Suppressor macrophage (primary cell): ENCODE measurements at places on chromosomes 5 and 9.

DNA sequence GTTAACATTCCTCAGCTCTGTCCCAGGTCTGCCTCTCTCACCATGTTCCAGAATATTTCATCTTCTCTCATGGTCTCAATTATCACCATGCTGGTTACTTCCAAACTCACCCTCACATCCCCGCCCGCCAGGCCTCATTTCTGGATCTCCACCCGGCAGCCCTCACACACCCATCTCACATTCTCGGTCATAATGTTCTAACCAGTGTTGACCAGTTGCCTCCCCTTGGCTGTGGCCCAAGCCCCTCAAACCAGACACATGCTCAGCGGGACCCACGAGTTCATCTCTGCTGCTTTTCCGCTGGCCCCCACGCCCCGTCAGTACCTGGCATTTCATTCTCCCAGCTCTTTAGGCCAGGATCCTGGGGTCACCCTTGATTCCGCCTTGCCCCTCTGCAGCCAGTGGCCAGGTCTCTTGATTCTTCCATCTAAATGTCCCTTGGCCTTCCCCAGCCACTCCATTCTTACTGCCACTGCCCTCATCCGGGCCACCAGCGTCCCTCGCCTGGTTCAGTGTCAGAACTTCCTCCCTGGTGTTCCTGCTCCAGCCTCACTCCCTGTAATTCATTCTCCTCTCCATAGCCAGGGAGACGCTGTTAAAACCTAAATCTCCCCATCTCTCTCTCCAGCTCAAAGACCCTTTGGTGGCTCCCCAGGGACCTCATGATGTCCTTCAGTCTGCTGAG lies 141.7 kb downstream of the MVB12B start:
- peak; percentile 39 for DNase-seq

GRCh38 chr5:84436866-84437265 lies 52.2 kb upstream of the EDIL3 start:
- DNase-seq: no peak

- DNase-seq: no peak
Measured at GRCh38 chr5:43401827-43402226, 10.4 kb downstream of the CCL28 start.

DNA sequence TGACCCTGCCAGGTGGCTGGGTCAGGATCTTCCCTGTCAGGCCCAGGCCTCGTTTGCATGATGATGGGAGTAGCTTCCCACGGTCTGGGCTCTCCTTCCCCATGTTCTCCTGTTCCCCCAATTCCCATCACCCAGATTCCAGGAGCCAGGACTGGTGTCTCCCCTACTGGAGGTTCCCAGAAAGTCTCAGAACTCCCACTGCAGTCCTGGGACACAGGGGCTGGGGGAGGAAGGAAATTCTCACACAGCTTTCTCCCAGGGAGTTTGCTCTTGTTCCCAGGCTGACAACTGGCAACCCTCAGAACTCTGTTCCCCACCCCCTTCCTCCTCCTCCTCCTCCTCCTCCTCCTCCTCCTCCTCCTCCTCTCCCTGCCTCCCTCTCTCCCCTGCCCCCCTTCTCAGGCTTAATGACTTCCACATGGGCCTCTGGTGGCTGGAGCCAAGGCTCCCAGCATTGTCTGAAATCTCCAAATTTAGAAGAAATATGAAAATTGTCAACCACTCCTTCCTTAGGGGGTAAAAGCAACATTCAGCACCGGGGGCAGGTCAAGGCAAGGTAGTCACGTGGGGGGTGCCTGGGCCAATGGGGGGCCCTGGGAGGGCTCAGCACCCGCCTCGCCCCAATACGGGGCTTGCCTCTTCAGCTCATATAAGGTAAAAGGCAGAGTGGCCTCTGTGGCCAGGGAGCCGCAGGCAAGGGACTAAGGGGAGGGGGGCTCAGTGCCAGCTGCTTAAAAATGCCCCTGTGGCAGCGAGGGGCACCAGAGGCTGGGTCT lies 27.3 kb upstream of the IL17B start:
- DNase-seq: no peak

- DNase-seq: peak; percentile 44
Measured at GRCh38 chr5:80569961-80570786, at the start of gene ANKRD34B. Gene ANKRD34B, minus strand, starts transcription at chr5:80570280. Its CDS starts 10,261 bp downstream, at chr5:80560019.

GRCh38 chr5:73694089-73694488 lies 68.1 kb downstream of the ARHGEF28 start:
- peak; percentile 11 for DNase-seq

GRCh38 chr9:32136700-32137339 lies 247.6 kb upstream of the ACO1 start:
- DNase-seq: no peak

- DNase-seq: no peak
Measured at GRCh38 chr5:118653183-118653582, 335.2 kb downstream of the DTWD2 start.

DNA sequence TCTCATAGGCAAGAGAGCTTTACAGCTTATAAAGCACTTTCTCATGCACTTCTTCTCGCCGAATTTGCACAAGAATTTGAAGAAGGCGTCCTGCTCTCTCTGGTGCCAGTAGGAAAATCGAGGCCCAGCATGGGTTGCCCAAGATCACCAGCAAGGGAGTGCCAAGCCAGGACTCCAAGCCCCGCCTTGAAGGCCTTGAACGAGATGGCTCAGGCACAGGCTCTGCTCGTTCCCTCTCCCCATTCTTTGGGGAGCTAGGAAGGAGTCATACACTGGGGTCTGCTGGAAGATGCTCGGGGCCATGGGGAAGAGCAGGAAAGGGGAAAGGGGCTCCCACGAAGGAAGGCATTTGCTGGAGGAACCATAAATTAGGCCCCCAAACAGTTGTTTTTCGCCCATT lies 46.7 kb downstream of the PAX5 start:
- DNase-seq: no peak

DNA sequence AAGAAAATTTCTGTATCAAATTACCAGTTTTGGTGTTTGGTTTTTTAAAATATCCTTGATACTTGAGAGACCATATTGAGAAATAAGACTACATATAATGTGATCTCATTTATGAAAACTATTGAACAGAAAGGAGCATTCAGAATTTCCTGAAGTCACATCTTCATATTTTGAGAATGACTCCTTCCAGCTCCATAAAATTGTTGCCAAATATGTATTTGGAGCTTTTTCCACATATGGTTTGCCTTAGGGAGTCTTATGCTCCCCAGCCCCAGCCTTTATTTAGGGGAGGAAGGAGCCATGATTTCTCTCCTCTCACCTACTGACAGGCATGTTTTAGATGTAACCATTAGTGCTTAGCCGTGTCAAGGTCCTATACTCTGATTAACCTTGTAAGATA lies 51.1 kb downstream of the GCNT1 start:
- no peak for DNase-seq

GRCh38 chr9:110443866-110444220 lies 106.2 kb upstream of the TXNDC8 start:
- DNase-seq: no peak

DNA sequence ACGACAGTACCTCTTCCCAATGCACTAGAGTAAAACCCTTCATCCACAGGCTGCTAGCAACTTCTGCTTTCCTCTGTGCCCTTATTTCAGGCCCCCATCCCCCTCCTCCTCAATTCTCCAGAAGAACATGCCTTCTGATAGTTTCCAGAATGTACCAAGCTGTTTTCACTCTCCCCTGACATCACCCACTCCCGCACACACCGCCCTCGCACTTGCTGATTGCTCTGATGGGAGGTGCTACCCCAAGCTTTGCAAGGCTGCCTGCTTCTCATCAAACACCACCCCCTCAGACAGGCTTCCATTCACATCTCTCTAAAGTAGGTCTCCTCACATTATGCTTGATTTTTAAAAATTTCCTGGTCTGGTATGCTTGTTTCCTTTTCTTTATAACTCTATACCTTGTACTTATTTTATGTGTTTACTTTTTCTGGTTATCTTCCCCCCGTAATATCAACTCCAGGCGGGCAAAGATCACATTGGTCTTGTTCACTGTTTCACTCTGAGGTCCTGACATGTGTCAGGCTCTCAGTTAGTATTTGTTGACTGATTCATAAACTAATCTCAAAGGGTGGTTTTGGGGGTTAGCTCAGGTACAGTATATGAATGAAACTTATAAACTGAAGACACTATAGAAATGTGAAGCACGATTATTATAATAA lies 91.0 kb upstream of the C9orf72 start:
- DNase-seq: peak; percentile 58

GRCh38 chr5:134534726-134535110 lies 9.2 kb downstream of the JADE2 start:
- no peak for DNase-seq

- DNase-seq: no peak
Measured at GRCh38 chr9:8268881-8269280, 469.3 kb upstream of the DMAC1 start.

DNA sequence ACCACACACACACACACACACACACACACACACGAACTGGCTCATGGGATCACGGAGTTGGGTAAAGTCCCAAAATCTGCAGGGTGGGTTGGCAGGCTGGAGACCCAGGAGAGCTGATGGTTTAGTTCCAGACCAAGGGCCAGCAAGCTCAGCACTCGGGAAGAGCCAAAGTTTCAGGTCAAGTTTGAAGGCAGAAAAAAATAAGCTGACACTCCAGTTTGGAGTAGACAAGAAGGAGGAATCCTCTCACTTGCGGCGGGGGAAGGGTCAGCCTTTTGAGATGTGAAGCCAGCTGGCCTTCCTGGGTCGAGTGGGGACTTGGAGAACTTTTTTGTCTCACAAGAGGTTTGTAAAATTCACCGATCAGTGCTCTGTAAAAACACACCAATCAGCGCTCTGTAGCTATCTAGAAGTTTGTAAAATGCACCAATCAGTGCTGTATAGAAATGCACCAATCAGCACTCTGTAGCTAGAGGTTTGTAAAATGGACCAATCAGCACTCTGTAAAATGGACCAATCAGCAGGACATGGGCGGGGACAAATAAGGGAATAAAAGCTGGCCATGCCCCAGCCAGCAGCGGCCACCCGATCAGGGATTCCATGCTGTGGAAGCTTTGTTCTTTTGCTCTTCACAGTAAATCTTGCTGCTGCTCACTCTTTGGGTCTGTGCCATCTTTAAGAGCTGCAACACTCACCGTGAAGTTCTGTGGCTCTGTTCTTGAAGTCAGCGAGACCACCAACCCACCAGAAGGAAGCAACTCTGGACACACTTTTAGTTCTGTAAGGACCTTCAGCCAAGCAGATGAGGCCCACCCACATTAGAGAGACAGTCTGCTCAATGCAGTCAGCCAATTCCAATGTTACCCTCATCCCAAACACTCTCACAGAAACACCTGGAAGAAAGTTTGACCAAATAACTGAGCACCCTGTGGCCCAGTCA lies 37.8 kb upstream of the UNC5A start:
- no peak for DNase-seq

- DNase-seq: peak; percentile 87
Measured at GRCh38 chr5:1494780-1495524, 28.8 kb downstream of the LPCAT1 start.

DNA sequence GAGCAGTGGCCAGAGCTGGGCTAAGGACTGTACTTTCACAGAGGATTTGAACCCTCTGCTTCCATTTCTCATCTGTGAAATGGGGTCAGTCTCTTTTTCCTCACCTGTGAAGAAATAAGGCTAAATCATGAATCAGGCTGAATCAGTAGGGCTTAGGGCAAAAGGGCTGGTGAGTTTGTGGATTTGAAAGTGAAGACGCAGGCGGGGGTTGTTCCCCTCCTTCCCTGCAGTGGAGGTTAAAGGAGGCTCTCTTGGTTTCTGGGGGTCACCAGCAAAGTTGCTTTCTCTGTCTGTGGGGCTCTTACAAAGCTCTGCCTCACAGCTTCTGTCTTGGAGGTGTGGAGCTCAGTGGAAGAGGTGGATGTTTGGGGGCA lies 17.6 kb upstream of the NDST1 start:
- DNase-seq: no peak

GRCh38 chr9:111910428-111910827 lies 13.8 kb downstream of the UGCG start:
- DNase-seq: no peak

DNA sequence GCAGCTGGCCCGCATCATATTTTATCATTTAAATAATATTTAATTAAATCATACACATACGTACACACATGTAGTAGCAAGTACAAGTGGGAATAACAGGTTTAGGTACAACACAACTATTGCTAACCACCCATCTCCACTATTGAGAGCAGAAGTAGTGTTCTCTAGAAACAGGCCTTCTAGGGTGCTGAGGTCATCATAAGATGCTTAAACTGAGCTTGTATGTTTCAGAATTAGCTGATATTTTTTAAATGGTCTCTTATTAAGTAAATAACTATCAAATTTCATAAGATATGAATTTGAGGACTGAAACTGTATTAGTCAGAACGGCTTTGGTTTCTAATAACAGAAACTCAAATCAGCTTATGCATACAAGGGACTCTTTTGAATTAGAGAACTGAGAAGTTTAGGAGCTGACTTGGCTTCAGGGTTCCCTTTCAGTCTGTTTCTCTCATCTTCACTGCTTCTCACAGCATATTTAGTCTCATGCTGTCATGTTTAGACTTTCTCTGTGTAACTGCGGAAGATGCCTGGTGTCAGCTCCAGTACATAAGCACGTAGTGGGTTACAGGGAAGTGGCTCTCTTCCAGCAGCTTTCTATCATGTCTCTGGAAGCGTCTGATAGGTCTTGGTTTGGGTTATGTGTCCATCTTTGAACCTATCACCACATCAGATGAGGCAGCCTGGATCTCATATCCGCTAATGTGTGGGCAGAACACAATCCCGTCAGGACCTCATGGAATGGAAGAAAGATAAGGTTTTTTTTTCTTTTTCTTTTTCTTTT lies 25.0 kb upstream of the OCLN start:
- no peak for DNase-seq

DNA sequence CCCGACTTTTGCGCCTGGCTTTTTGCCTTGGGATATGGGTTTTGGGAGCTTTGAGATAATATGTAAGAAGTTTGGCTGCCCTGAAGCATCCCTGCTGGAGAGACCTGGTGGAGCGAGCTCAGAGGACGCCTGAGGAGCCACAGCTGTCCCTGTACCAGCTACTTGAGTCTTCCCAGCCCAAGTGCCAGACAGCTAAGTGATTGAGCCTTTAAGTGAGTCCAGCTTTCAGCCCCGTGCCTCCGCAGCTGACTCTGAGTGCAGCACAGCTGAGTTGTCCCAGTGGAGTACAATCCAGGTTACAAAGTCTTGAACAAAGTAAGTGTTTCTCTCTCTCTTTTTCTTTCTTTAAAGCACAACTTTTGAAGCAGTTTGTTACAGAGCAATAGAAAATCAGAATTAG lies 203.8 kb upstream of the DAP start:
- DNase-seq: no peak

DNA sequence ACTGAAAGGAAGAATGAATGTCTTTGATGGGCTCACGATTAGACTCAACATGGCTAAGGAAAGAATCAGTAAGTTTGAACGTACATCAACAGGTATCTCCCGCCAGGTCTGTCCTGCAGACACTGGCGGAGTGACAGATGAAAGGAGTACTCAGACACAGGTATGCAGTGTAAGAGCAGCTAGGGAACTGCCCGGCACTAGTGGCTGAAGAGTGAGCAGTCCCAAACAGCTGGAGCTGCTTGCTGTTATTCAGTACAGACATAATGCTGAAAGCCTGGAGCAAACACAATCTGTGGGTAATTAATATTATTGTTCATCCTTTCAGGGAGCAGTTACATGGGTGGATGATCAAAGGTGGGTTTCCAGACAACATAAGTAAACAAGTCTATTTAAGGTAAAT lies 835.5 kb downstream of the TLE4 start:
- no peak for DNase-seq

GRCh38 chr5:124678922-124679519 lies 67.4 kb downstream of the ZNF608 start:
- DNase-seq: no peak
